ENCODE measurements at places on chromosomes 5 and 9. TPM values are rescaled to one million over a fixed set of nuclear protein-coding genes. Genes with fewer than 3 reads are reported as not detected.

TAF11L6 gene
- total RNA-seq: not detected

GRCh38 chr5:13913962-13914361 lies 30.5 kb downstream of the DNAH5 start:
- no peak for DNase-seq

DNA sequence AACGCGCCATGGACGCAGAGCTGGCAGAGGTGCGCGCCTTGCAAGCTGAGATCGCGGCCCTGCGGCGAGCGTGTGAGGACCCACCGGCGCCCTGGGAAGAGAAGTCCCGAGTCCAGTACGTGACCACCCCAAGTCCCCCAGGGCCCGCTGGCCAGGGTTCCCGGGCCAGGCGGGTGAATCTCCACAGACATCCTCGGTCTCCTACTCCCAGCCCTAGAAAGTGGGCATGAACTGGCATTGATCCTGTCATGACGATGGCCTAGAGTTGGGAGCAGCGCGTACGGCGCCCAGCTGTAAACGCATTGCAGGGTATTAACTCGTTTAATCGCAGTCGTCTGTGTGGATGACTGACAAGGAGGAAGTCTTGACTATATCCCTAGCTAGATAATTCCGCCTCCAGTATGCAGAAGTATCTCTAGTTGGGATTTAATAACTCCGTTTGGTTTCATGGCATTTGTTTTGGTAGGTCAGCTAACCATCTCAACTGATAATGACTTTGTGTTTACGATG lies 293 bp downstream of the CENPP start:
- no peak for DNase-seq

DNA sequence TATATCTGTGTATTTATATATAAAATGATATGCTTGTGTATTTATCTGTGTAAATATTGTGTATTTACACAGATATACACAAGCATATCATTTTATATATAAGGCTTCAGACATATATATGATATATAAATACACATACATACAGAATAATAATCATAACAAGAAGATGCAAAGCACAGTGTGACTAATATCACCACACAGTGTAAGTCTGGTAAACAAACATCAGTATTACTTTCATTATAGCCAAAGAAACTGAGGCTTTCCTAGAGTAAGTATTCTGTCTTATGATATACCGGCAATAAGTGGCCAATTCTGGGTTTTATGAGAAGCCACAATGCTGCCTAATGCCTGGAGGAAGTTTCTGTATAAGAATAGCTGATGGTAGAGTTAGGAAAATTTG lies 29.9 kb upstream of the RAPGEF6 start:
- DNase-seq: no peak

- no peak for DNase-seq
These were observed 946 bp downstream of the ADCY2 start for GRCh38 chr5:7396713-7397454.

Measured in stomach (tissue), 19 donors.